Stimulated activated CD4-positive, alpha-beta T cell treated with anti-CD3 and anti-CD28 coated beads, TNF-alpha, amount 100 ng/mL, for 1 hour (primary cell): ENCODE measurements at places on chromosomes 1 and 21.

DNA sequence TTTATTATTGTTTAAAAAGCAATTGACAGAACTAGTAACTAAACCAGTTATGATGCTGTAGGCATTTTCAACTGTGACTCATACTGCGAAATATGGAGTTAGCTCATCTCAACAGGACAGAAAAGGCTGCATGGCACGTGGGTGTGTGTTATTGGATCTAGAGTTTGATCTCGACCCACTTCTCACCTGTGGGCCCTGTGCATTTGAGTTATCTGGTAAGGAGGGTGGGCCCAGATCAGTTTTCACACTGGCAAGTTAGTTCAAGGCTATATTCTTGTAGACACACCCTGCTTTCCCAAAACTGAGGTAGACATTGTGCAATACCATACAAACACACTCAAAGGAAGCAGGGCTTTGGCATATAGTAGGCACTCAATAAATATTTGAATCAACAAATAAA is 71.3 kb upstream of the PRDX6 start:
- DNase-seq, result no peak

DNA sequence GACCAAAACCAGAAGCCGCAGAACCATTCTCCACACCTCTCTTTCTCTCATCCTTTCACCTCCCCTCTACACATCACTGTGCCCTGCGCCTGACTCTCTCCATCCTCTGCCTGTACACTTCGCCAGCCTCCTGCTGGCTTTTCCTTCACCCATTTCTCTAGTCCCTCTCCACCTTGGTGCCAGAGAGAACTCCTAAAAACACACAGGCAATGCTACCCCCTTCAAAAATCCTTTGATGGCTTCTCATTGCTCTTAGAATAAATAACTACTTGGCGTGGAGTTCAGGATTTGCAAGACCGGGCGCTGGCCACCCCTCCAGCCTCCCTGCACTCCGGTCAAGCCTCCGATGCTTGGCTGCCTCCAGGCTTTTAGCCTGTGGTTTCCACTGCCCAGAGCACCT is 8.6 kb downstream of the CRABP2 start:
- DNase-seq, result no peak

GRCh38 chr1:8572106-8572505 is 245.3 kb downstream of the RERE start:
- DNase-seq, result no peak

- no peak for DNase-seq
These were observed 45.9 kb upstream of the IPO9 start for GRCh38 chr1:201783058-201783457.

- no peak for DNase-seq
These were observed 44.8 kb downstream of the KCNJ15 start for GRCh38 chr21:38301321-38302214.

GRCh38 chr1:246170574-246171261 is 336.4 kb downstream of the SMYD3 start:
- DNase-seq, result no peak

DNA sequence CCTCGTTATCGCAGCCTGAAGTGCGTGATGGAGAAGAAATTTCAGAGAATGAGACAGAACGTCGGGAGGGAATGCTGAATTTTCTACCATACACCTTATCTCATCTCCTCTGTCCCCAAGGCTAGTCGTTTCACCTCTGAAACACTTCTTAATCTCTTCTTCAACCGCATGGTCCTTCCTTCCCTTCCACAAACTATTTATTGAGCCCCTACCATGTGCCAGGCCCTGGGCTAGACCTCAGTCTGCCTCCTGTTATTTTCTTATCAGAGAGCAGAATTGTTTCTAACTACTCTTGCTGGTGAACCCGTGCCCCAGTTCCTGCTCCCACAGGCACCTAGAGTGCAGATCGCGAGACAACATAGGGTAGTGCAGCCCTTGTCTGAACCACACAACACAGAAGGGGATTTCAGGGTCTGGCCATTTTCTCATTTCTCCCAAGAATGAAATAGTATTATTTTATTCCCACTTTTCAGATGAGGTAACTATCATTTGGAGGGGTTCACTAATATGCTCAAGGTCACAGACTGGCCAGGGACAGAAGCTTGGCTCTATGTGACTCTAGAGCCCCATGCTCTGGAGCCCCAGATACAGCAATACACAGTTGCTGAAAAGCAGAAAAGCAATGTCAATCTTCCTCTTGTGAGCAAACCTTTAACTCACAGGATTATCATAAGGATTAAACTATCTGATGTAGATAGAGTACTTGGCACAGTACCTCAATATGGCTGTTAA is 598 bp upstream of the ADIPOR1 start:
- no peak for DNase-seq

- DNase-seq, result no peak
These were observed 144.0 kb downstream of the PGBD5 start for GRCh38 chr1:230282157-230282556.

- DNase-seq, result no peak
These were observed 9.6 kb downstream of the PUM1 start for GRCh38 chr1:31055953-31056352.

GRCh38 chr21:31509194-31510017 is 150.1 kb upstream of the SOD1 start:
- peak; percentile 69 for DNase-seq

GRCh38 chr1:187960125-187960638 is 1131.4 kb downstream of the PLA2G4A start:
- DNase-seq, result no peak

DNA sequence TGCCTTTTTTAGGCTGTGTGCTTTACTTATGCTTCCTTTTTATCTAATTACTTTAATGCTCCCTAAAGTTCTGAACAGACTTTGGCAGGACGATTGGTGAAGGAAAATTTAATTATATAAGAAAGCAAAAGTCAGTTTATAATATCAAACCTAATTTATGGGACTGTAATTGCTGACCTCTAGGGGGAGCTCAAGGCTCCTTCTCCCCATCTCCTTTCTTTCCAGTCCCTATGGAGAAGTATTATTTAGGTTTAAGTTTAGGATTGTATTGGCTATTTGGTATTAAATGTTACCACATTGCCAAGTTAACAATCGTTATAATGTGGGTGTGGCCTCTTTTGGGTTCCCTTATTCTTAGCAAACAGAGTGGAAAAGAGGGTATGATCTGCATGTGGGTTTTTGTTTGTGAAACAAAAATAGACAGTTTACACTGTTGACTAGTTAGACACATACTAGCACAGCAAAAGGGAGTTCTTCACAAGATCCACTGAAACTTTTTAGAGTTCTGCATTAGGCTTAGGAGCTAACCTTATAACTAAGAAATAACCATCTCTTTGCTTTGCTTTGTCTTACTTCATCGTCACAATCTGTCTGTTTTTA is 48.2 kb upstream of the TNFSF4 start:
- DNase-seq, result no peak

DNA sequence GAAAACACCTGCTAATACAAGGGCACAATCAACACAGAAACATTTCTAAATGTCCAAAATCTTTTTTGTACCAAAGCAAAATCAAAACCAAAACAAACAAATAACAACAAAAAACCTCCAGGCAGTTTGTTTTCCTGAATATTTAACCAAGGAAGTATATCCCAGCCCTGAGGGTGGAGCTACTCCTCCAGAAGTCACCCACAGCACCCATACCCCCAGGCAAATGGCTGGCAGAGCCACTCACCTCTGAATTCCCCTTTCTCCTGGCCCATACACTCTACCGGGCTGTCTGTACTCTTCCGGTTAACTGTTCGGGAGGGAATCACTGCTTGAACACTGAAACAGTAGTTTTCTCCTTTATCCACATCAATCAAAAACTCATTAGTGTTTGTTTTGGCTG is 9.5 kb downstream of the F3 start:
- no peak for DNase-seq

- no peak for DNase-seq
These were observed 858 bp downstream of the LACTBL1 start for GRCh38 chr1:22971611-22972405.

- no peak for DNase-seq
These were observed 514.8 kb downstream of the AMY1C start for GRCh38 chr1:104264521-104264920.
